ENCODE measurements at places on chromosomes 1 and 21.

DNA sequence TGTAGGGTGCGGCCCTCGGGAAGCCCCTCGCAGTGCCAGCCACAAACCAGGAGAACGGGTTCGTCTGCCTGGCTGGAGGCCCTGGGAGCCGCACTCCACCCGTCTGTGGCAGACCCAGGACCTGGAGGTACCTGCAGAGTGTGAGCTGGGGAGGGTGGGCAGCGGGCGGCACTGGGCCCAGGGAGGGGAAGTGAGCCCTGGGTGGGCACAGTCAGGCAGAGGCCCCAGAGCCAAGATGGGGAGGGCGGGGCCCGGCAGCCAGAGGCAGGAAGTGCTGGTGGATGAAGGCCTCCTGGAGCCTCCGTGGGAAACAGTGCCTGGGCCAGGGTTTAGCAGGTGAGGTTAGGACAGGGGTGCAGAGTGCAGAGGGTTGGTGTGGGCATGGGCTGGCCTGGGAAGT, 4.0 kb upstream of the PEX10 start:
- no peak for DNase-seq

DNA sequence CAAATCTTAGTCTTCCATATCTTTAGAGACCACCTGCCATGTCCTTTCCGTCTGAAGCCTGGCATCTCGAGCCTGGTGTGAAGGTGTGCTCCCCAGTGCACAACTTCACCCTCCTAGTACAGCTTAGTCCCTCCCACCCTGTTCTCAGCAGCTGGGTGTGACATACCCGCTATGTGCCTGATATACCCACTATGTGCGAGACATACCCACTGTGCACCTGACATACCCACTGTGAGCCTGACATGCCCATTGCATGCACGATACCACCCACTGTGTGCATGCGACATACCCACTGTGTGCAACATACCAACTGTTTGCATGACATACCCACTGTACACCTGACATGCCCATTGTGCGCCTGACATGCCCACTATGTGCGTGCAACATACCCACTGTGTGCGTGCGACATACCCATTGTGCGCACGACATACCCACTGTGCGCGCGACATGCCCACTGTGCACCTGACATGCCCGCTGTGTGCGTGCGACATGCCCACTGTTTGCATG, 3.0 kb upstream of the RRP1 start:
- no peak for DNase-seq

DNA sequence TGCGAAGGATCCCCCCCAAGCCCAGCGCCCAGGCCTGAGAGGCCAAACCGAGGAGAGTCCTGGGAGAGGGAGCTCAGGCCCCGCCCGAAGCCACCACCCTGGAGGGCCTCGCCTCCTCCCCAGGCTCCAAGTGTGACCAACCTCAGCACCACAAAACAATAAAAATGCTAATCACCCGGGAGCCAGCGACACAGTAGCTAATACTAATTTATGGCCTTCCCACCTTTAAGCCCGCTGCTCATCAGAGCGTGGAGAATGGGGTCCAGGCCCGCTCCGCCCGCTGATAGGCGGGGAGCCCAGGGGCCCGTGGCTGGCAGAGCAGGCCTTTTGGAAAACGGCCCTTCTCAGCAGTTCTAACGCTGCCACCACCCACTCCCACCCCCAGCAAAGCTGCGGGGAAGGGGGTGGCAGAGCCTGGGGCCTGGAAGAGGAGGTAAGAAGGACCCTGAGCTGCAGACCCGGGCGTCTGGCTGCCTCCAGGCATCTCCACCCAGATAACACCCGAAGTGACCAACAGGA, 20.4 kb upstream of the TAS1R2 start:
- DNase-seq, result peak; percentile 43

- no peak for DNase-seq
Measured at GRCh38 chr1:193368302-193368701, 181.9 kb upstream of the B3GALT2 start.

GRCh38 chr1:61620536-61620935, 104.4 kb downstream of the TM2D1 start:
- no peak for DNase-seq

DNA sequence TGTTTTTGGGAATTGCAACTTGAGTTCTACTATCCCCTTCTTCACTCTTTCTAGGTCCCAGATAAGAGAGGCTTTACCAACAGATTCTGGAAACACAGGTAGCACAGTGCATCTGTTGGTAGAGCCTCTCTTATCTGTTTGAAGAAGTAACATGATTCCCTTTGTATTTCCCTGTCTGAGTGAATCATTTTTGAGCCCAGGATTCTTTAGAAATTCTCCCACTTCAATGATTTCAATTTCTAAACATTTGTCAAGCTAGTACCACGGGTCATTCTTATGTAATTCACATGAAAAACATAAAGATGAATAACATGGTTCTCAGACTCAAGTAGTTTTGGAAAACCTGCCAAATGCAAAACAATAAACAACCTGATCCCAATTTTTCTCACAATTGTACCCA, 72.0 kb upstream of the DUSP10 start:
- no peak for DNase-seq

GRCh38 chr1:42128964-42129363, 24.2 kb upstream of the GUCA2B start:
- DNase-seq, result no peak

- DNase-seq, result no peak
Measured at GRCh38 chr1:39250460-39251240, 46.2 kb downstream of the MACF1 start.

- no peak for DNase-seq
Measured at GRCh38 chr1:58108783-58109182, 437.7 kb downstream of the OMA1 start.

DNA sequence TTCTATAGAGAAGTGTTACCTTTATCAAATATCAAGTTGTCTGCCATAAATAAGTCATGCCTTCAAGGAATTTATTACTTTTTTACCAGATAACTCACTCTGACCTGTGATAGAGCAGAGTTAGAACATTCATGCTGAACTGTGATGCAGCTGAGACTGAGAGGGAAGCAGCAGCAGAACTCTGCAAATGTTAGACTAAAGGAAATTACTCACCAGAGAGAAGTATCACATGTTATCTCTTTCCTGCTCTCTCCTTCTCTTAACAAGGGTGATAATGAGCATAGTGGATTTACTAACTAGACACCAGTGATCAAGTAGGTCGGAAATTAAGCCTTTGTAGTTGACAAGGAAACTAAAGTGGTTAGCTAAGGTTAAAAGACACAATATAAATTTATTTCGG, 181.6 kb downstream of the RASAL2 start:
- no peak for DNase-seq

DNA sequence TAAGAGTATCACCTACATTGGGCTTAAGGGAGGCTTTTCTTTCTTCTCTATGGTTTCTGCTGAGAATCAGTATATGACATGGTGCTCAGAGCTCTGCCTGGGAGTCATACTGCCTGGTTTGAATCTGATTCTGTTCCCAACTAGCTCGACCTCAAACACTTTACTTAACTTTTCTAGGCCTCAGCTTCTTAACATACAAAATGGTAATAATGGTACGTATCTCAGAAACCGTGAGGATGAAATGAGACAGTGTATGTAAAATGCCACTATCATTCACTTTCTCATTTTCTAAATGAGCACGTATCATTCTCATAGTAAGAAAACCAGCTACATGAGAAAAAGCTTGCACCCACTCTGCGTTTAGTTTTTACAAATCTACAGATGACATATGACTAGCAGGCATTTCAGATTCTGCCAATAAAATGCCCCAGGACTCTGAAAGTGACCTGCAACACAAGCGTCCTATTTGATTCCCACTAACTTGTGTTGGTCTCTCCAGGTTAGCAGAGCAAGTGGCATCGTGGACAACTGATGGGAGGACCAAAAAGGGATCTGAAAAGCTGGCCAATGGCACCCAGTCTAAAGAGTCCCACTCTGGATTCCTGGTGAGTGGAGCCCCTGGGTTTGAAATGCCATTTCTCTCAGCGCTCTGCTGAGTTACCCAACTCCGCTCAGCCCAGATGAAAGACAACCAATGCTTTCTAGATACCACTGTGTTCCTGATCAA, 6.1 kb downstream of the CTNNBIP1 start:
- DNase-seq, result no peak
